ENCODE measurements at places on chromosomes 11 and 22.

DNA sequence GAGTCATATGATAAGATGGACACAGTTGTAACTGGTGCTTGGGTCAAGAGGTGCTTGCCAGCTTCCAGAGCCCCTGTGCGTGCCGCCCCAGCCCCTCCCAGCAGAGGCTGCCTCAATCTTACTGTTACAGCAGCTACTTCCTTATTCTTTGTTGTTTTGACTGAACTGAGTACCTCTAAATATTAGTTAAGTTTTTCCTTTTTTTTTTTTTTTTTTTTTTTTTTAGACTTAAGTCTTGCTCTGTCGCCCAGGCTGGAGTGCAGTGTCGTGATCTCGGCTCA lies 8.8 kb downstream of the ZBED4 start:
- DNase-seq = no peak

GRCh38 chr22:30062259-30062658 lies 18.0 kb upstream of the HORMAD2 start:
- no peak for DNase-seq

- no peak for DNase-seq
These were observed 11.7 kb upstream of the UCP3 start for GRCh38 chr11:74020539-74020938.

DNA sequence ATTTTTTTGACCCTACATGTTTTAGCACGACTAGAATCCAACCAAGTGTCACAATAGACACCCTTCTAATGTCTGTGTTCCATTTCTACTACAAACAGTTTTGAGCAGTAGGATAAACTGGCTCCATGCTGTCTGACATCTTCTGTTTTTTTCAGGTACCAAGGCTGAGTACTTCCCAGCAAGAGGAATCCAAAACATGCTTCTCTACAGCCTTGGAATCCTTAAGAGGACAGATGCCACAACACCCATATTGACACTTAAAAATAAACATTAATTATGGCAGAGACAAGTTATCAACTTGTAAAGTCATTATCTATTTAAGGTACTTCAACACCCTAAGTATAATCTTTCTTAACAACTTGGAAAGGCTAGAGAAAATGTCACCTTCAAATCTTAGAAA lies 54.2 kb downstream of the LGR4 start:
- DNase-seq = peak; percentile 63

DNA sequence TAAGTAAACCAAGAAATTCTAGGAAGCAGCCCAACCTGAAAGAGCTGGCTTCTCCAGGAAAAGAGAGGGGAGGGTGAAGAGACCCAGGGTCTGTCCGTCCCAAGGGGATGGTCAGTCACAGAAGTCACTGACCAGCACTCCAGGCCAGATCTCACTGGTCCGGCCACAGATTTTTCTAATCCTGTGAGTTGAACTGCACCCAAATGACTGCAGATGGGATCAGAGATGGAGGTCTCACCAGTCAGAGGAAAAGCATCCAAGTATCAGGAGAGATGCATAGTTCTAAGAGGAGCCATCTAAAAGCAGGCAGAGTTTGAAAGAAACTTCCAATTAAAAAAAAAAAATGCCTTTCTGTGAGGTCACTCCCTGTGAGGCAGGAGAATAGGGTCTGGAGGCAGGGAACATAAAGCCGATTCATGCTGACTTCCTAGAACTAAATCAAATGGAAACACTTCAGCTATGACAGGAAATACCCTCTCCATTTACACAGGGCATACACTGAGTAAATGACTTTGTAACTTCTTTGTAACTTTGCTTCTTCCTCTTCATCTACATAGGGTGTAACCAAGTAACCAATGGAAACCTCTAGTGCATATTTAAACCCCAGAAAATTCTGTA lies 144.5 kb downstream of the CCDC34 start:
- peak; percentile 60 for DNase-seq

DNA sequence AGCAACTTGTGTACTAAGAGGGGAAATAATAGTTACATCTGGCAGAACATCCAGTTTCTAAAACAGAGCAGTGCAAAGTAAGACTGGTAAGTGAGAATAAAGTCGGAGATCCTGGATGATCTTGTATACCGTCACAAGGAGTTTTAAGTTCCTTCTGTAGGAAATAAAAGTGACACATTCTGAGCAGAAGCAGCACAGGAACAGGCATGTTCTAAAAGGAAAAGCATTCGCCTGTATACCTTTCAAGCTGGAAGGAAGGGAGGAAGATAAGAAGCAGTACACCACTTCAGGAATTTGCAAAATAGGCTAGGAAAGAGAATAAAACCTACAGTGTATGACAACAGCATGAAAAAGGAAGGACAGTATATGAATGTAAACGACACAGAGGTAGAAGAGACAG lies 106.2 kb upstream of the TP53AIP1 start:
- DNase-seq = no peak

DNA sequence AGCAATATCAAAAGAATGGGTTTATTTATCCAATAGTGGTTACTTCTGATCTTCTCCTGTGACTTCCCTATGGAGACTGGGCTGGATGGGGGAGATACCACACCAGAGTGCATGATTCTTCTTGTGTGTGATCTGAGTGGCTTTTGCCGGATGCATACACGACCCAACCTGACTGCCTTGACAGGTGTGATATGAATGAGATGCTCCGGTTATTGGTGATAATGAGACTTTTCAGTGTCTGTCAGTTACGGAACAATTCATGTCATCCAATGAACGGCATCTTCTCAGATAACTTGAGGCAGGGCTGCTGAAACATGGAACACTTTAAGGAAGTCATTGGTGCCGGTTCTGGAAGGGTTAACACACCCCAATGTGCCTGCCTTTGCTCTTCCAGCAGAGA lies 17.7 kb downstream of the FJX1 start:
- DNase-seq = no peak

DNA sequence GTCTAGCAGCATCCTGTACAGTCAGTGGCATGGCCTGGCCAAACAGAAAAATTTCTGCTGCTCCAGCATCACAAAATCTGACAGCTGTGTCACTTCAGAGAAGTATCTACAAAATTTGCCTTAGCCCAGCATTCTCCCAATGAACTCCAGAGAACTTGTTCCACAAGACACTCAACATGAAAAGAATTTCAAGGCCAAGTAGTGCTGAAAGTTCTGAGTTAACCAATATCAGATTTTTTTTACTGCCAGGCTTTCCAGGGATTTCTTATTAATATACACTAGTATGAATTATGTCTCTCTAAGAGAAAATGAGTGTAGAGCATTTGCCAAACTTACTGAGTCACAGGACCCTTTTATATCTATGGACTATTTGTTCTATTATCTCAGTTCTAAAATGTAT lies 68.8 kb downstream of the OR5AK2 start:
- DNase-seq = no peak

- no peak for DNase-seq
These were observed 434.0 kb upstream of the LARGE1 start for GRCh38 chr22:34354071-34354817.

GRCh38 chr11:61361237-61361740 lies 393 bp downstream of the CYB561A3 start:
- DNase-seq = peak; percentile 59

DNA sequence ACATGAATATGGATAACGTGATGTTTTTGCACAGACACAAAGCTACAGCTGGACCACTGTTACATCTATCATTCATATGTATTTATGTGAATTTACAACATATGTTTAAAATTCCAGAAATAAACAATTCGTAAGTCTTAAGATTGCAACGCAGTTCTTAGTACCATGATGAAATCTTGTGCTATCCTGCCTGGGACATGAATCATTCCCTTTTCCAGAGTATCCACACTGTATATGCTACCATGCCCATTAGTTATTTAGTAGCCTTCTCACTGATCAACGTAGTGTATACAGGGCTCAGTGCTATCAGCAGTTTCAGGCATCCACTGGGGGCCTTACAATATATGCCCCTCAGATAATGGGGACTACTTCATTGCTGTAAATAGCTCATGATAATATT lies 4.3 kb downstream of the ATL3 start:
- no peak for DNase-seq

DNA sequence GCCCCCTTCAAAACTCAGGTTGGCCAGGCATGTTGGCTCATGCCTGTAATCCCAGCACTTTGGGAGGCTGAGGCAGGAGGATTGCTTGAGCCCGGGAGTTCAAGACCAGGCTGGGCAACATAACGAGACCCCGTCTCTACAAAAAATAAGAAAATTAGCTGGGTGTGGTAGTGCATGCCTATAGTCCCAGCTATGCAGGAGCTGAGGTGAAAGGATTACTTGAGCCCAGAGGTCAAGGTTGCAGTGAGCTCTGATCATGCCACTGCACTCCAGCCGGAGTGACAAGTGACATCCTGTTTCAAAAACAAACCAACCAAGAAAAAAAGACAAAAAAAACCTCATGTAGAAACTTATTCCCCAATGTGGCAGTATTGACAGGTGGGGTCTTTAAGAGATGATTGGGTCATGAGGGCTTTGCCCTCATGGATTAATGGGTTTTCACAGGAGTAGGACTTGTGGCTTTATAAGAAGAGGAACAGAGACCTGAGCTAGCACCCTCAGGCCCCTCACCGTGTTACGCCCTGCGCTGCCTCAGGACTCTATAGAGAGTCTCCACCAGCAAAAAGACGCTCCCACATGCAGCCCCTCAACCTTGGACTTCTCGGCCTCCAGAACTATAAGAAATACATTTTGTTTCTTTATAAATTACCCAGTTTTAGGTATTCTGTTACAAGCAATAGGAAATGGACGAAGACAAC lies 22.3 kb downstream of the LAYN start:
- DNase-seq = no peak

Measured in NCI-H69 (cell line).